Activated CD4-positive, alpha-beta T cell treated with anti-CD3 and anti-CD28 coated beads, Interleukin-2, amount 50 U/mL, for 48 hours (primary cell): ENCODE measurements at places on chromosomes 6 and 20.

- DNase-seq: no peak
Measured at GRCh38 chr20:63831993-63832686, 1.1 kb upstream of the ZBTB46 start.

DNA sequence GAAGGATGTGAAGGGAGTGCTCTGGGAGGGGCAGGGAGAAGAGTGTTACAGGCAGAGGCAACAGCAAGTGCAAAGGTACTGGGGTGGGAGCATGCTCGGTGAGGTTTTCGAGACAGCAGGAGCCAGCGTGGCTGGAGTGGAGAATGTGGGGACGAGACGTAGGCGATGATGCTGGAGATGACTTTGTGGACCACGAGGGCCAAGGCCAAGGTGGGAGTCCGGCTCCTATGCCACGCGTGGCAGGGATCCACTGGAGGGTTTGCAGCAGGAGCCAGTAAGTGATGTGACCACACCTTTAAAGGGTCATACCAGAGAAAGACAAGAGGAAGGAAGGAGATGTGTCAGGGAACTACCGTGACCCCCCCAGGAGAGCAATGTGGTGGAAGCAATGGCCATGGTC lies 7.3 kb downstream of the PTGIS start:
- no peak for DNase-seq

DNA sequence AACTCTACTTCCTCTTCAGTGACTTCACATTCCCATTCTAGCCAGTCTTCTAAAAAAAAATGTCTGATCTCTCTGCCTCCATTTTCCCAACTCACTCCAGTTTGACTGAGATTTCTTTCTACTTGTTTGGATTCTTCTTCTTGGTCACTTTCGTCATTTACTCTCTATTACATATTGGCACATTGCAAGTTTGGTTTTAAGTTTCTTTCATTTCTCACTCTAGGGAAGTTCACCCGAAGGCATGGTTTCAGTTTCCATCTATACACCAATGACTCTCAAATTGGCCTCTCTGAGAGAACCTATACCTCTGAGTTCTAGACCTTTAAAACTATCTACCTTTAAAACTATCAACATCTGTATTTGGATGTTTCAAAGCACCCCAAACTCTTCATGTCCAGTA lies 51.3 kb downstream of the CD109 start:
- no peak for DNase-seq

DNA sequence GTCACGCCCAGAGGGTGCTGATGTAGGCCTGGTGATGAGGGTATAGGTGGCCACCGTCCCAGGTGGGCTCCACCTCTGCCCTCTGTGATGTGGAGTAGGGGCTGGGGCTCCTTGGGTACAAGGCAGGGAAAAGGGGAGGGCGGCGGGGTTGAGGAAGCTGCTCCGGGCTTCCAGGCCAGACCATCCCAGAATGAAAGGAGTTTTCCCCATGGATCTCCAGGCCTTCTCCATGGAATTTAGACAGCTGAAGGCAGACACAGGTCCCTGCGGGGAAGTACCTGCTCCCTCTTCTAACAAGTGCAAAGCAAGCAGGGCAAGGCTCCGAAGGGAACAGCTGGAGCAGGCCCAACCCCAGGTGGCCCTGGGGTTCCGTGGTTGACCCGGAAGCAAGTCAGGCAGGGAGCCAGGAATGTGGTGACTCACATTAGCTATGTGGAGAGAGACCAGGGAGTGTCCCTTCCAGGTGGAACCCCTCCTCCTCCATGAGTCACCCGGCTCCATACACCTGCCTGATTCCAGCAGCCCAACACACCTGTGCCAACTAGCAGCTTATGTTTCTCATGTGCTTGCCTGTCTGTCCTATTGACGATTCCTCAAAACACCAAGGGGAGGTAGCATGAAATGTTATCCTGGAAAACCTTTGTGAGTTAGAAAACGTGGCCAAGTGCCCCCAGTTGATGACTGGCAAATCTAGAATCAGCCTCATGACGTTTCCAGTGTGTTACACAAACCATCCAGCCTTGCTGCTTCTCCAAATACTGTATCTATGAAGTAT lies 59.7 kb upstream of the SNX9 start:
- DNase-seq: no peak

GRCh38 chr20:64214952-64215351 lies 40.6 kb upstream of the PCMTD2 start:
- DNase-seq: no peak

GRCh38 chr20:23242556-23243180 lies 107.9 kb upstream of the NXT1 start:
- DNase-seq: no peak

- no peak for DNase-seq
Measured at GRCh38 chr6:67896476-67896875, 738.6 kb upstream of the ADGRB3 start.

GRCh38 chr20:3702611-3703391 lies 9.6 kb downstream of the SIGLEC1 start:
- DNase-seq: no peak

DNA sequence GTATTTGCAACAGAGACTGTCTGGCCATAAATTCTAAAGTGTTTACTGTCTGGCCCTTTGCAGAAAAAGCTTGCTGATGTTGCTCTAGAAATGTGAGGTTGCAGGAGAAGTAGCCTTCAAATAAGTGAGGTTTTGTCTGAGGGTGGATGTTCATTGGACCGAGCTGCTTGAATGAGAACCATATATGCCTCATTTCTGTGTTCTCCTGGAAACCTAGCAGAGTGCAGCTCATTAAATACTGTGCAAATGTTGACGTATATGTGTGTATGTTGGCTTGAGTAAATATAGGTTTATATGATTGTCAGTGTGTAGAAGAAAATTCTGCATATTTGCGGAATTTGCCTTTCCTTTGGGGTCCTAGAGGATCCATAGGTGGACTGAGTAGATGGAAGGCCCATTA lies 39.0 kb downstream of the CHMP4B start:
- DNase-seq: no peak

DNA sequence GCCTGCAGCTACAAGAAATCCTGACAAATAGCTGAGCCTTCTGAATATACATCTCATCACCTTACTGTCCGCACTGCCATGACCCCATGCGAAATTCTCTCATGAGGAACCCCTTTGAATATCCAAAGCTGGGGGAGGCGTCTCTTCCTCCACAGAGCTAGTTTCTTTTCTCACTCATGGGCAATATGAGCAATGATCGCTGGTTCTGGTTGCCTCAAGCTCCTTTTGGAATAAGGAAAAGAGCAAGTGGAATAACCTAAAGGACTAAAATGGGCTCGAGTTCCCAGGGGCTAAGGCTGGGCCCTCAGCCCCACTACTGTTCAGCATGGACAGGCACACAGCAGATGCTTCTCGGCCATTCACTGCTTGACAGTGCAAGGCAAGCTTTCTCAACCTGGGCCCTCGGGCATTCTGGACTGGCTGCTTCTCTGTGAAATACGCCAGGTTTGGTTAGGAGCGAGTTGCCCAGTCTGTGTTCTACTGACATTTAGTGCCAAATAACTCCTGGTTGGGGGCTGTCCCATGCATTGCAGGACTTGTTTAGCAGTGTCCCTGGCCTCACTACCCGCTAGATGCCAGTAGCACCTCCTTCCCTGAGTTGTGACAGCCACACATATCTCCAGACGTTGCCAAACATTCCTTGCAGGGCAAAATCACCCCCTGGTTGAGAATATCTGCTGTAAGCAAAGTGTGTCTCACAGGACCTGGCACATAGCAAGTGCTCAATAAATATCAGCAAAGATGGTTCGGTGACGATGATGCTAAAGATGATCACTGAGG lies 156.8 kb downstream of the CEBPB start:
- no peak for DNase-seq

DNA sequence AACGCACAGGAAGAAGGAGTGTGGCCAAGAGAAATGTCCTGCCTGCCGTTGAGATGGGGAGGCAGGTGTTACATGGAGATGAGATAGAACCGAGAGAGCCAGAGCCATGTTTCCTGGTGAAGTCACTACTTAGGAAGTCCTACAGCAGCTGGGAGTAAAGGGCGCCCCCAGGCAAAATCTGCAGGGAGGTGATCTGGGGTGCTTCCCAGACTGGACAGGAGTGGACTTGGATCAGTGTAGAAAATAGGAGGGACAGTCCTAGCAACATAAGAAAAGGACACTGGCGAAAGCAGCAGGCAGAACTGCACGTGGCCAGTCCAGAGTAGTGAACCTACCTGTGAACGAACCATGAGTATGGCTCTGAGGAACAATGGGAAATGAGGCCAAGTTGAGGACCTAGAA lies 85.3 kb downstream of the CD164 start:
- DNase-seq: no peak

DNA sequence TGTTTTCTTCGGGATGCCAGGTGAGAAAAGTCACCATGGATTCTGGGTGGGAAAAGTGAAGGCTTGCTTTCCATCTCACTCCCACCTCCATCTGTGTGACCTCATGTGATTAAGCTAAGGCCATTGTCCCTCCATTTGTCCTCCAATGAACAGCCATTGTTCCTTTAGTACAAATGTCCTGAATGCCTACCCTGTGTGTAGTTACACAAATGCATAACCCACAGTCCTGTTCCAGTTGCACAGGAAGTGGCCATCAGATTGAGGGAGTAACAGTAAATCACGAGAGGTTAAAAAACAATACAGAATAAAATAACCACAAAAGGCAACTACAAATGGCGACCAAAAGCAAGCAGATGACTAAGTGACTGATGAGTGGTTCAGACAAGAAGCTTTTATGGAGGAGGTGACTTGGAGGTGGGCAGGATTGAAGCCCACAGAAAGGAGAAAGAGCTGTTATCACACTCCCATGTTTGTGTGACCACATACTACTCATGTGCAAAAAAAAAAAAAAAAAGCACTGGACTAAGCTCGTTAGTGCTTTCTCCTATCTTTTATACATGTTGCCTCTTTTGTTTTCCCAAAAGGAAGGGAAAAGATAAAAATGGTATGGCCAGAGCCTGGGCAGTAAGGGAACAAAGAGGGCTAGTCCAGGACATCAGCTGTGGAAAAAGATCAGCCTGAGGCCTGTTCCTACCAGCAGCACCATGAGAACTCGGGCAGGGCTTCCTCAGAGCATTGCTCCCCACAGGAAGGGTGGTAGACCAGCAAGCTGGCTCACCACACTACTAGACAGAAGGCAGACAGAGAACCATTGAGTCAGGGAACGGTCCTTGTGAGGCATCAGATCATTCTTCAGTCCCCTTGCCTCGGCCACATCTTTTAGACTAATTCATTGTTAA lies 111.0 kb downstream of the TFAP2A start:
- no peak for DNase-seq

GRCh38 chr20:12984863-12985262 lies 23.9 kb upstream of the SPTLC3 start:
- no peak for DNase-seq

- DNase-seq: no peak
Measured at GRCh38 chr6:29938746-29939508, 3.4 kb upstream of the HLA-A start.

DNA sequence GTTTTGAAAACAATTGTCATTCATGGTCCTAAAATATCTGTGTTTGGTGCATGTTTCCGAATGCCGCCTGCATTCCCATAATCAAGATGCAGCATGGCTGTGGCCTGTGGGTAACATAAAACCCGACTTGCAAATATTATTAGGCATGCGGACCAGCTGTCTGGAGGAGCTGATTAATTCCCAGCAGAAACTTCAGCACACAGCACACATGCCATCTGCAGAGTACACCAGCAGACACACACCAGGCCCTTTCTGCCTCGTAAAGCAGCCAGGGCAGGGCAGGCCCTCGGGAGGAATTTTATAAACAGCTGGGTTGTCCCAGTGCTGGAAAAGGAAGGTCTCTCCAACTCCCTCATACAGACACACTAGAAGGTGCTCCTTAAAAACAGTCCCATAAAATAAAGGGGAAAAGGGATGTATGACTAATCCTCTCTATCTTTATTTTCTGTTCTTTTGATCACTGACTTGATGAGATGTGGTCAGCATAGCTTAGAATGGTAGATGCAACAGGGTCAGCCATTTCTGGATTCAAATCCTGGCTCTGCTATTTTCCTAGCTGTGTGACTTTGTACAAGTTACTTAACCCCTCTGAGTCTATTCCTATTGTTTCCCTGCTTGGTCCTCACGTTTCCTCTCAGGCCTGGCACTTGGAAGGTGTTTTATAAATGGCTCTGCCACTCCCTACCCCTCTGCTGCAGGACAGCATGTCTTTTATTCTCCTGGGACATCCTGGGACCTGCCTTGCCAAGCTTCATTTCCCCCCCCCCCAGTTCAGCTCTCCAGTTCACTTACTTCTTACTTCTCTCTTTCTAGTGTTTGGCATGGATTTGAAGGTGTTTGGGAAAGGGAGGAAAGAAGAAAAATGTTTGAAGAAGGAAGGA lies 85.9 kb upstream of the TRAF3IP2 start:
- DNase-seq: no peak

DNA sequence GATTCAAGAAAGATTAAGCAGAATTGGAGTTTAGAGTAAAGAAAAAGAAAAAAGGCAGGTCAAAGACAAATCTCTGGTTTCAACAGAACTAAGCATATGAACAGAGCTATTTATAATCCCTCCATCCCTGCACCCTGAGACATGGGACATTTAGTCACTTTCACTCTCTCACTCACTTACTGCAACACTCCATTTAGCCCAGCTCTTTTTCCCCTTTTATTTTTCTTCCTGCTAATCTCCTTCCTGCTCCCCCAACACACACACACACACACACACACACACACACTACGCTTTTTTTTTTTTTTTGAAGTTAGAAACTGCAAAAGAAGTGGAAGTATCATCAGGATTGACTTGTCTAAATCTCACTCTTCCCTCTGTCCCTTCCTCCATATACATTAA lies 45.1 kb upstream of the TBC1D7 start:
- DNase-seq: no peak

DNA sequence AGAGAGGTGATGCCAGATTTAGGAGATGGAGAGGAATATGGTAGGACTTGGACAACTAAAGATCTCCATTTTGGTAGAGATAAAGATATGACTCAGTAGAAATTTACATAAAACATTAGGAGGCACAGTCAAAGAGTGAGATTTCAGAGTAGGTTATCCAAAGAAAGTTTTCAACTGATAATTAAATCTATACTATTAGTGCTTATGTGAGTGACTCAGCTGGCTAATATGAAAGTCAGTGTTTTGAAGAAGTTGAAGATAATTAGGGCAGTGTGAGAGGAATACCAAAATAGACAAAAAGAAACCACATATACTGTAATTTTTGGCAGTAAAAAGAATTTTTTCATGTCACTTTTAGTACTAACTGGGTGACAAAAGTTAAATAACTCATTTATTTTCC lies 712.8 kb upstream of the HS3ST5 start:
- no peak for DNase-seq

- DNase-seq: no peak
Measured at GRCh38 chr20:10557685-10558084, 116.1 kb downstream of the JAG1 start.
